ENCODE measurements at places on chromosomes 16 and 17.

DNA sequence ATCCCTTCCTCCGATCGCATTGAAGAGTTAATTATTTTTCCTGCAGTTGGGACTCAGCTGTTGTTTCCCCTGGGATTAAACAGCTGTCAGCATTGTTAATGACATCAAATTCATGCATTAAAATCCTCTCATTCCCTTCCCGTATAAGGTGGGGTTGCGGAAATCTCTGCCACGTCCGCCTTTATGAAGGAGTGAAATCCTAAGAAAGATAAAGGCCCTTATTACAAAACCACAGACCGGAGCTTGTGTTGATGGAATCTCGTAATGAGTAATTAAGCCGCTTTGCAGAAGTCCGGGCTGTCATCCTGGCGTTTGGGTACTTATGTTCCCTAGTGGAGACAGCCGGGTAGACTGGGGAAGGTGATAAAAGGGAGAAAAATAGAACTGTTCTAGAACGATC is 627.6 kb downstream of the MAF start:
- no peak for DNase-seq

- DNase-seq, result no peak
These were observed 21.0 kb upstream of the FZD2 start for GRCh38 chr17:44536090-44536953.

DNA sequence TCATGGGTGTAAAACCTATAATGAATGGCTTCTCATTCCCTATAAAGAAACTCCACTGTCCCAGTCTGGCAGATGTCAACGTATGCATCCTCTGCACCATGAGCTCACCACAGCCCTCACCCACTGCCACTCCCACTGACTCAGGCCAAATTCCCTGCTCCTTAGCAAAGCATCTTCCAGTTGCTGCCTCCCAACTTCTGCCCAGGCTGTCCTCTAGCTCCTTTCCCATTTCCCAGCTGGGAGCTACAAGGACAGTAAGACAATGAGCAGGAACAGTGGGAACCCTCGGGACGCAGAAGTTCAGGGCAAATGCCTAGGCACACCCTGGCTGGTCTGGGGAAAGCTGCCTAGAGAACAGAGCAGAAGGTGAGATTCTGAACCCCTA is 9.1 kb upstream of the THAP11 start:
- DNase-seq, result no peak

GRCh38 chr16:89563639-89564392 is 3.3 kb downstream of the RPL13 start:
- no peak for DNase-seq

- no peak for DNase-seq
These were observed 11.2 kb upstream of the RFWD3 start for GRCh38 chr16:74677868-74678267.

DNA sequence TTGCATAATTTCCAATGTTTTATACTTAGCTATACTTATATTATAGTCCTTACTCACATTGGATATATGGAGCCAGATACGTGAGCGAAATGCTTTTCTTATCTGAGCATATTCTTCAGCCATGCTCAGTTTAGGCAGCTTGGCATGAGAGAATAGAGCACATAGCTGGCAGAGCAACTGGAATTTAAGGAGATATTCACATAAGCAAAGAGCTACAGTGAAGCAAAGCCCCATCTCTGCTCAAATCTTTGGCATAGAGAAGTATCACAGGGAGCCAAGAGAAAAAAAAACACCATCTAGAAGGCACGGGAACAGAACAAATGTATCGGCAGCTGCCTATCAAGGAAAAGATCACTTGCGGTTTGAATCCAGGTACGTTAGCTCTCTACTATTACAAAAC is 734.2 kb upstream of the KIF2B start:
- DNase-seq, result no peak

GRCh38 chr17:39404542-39405378 is 3.3 kb upstream of the FBXL20 start:
- DNase-seq, result no peak

DNA sequence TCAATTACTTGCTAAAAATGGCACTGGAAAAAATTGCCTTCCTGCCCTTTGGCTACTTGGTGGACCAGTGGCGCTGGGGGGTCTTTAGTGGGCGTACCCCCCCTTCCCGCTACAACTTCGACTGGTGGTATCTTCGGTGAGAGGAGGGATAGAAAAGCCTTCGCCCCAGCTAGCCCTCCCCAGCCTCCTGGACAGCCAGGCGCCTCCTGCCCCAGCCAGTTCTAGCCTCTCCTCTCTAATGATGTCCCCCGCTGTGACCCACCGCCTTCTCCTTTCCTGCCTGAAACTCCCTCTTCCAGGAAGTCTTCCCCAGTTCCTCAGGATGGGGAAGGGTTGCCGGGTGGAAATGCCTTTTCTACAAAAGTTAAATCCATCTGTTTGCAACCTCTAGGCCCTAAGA is 6.2 kb downstream of the ACE start:
- no peak for DNase-seq

DNA sequence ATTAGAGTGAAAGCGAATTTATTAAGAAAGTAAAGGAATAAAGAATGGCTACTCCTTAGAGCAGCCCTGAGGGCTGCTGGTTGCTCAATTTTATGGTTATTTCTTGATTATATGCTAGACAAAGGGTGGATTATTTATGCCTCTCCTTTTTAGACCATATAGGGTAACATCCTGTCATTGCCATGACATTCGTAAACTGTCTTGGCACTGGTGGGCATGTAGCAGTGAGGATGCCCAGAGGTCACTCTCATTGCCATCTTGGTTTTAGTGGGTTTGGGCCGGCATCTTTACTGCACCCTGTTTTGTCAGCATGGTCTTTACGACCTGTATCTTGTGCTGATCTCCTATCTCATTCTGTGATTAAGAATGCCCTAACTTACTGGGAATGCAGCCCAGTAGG is 58.2 kb downstream of the TANC2 start:
- DNase-seq, result no peak

GRCh38 chr17:31427684-31428083 is 36.2 kb downstream of the RAB11FIP4 start:
- no peak for DNase-seq

GRCh38 chr16:11668623-11669379 is 546 bp downstream of the SNN start:
- DNase-seq, result peak; percentile 26

DNA sequence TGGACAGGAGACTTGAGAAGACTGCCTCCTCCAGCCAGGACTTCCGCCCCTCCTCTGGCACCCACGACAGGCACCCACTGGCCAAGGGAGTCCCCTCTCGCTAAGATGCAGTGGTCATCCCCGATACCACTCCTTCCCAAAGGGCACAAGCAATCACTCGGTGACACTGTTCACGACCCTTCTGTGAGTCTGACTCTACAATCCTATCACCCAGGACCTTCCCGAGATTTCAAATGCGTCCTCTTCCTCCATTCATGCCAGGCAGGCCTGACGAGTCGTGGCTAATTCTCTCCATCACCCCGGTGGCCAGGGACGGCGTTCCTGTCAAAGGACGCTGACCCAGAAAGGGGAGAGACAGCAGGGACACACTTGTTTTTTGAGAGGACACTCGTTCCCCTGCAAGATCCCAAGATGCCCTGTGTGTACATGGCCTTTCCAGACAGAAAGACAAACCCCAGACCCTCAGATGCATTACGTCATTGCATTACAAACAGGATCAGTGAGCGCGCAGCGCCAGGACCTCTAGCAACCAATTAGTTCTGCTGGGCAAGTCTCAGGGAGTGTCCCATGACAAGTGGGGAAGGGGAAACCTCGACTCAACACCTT is 12.2 kb downstream of the FBXO31 start:
- no peak for DNase-seq

DNA sequence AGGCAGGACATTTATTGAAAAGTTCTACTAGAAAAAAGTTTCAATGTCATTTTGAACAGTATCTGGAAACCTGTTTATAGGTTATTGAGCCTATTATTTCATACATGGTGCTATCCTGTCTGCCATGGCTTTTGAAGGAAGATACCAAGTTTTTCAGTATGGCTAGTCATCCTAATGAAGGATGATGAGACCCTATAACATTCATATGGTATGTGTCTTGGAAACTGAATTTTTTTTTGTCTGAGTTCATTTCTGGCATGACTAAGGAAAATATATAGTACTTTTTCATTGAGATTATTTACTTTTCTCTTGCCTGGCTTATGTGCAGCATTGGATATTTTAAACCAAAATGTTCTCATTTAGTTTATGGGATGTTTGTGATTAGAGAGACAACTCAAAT is 30.2 kb downstream of the CLTC start:
- no peak for DNase-seq

DNA sequence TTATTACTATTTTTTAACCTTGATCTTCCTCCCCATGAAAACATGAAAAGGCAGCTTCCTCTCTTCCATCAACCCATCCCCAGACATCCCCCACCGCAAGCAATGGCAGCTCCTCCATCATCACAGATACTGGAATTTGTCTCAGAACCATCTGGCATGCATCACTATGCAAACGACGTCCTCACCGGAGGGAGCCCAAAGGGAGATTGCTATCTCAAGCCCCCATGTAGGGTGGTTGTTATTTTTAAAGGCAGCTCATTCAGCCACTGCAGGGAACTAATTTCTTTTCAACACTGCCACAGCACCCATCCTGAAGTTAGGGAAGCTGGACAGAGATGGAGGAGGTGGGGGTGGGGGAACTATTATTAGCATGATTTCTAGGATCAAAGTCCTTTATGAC is 222.5 kb downstream of the FOXL1 start:
- DNase-seq, result no peak

GRCh38 chr16:56695246-56695645 is 13.0 kb downstream of the MT1X start:
- DNase-seq, result no peak

- peak; percentile 56 for DNase-seq
These were observed 14.9 kb upstream of the CBFB start for GRCh38 chr16:67013823-67014633.

GRCh38 chr17:81050645-81051625 is 16.0 kb downstream of the BAIAP2 start:
- DNase-seq, result no peak

DNA sequence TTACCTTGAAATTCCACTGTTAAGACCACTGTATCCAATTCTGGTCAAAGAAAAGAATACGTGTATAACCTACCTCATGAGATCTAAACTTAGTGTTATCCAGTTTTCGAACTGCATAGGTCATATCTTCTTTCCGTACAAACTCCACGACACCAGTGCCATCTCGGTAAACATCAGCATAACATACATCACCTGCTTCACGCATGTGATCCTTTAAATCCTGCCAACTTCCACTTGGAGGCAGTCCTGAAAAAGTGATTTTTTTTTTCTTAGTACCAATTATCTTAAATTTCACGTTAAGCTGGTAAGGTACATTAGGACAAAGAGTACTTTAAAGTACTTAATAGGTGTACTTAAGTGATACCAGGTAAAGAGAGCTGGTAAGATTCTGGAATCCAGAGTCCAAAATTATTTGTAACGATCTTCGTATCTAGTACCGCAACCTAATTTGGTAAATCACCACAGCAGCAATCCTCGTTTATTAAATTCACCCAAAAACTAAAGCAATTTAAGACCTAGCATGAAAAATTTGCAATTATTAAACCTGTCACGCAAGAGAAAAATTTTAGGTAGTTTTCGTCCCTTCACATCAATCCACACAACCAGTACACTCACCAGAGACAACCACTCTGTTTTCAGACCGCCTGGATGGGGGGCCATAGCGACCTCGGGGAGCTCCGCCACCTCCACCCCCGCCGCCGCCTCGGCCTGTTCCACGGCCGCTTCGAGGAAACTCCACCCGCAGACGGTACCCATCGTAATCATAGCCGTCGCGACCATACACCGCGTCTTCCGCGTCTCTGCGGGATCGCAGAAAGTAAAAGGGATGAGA is 1.1 kb downstream of the SRSF1 start:
- no peak for DNase-seq

DNA sequence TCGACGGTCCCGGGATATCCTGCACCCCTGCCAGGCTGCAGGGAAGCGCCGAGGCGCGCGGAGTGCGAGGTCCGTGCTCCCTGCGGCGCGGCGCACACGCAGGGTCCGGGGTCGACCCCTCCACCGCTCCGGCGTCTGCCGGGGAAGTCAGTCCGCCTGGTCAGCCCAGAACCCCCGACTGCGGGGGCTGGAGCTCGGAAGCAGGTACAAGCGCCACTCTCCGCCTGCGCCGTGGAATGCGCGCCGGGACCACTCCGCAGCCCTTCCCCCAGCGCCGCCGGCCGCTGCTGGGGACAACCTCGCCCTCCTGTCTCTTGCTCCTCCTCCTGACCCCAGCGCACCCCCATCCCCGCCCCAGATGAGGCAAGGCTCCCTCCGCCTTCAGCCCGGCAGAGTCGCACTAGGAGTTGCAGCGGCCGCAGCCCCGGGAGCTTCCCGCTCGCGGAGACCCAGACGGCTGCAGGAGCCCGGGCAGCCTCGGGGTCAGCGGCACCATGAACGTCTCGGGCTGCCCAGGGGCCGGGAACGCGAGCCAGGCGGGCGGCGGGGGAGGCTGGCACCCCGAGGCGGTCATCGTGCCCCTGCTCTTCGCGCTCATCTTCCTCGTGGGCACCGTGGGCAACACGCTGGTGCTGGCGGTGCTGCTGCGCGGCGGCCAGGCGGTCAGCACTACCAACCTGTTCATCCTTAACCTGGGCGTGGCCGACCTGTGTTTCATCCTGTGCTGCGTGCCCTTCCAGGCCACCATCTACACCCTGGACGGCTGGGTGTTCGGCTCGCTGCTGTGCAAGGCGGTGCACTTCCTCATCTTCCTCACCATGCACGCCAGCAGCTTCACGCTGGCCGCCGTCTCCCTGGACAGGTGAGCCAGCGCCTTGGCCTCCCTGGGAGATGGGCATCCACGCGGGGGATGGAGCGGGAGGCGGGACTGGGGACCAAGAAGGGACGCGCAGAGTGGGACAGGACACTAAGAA is at the start of gene GALR2:
TSS of gene GALR2 (plus strand) at position 392 of the 974 bp plus-strand sequence. CDS start at position 495, 103 bp downstream.
- DNase-seq, result no peak

DNA sequence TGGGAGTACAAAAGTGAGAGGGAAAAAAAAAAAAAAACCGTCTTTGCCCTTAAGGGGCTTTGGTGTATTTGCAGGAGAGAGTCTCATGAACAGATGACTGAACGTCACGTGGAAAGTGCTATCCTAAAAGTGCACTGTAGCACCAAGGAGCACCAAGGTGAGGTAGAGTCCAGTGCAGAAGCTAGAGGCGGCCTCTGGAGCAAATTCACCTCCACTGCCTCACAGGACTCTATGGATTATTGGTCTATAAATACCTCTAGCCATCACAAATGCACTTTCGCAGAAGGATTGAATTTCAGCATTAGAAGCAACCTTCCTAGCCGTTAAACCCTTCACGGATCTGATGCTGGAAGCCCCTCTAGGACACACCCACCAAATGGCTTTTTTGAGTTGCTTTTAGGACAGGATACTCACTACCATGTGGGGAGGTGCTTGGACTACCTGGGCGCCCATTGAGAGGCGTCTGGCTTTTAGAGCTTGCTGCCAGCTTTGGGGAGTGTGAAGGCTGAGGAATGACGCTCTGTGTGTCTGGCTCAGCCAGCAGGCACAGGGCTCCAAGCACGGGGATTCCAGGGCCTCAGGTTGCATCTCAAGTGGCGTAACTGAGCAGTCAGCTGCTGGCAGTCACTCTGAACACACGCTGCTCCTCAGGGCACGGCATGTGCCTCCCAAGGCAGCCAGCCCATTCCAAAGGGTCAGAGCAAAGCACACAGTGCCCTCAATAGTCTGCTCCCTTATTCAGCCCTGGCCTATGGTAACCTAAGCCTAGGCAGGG is 52.7 kb downstream of the CDRT4 start:
- no peak for DNase-seq
